ENCODE measurements at places on chromosomes 1 and 21. TPM values are rescaled to one million over a fixed set of nuclear protein-coding genes. Genes with fewer than 3 reads are reported as not detected.

DNA sequence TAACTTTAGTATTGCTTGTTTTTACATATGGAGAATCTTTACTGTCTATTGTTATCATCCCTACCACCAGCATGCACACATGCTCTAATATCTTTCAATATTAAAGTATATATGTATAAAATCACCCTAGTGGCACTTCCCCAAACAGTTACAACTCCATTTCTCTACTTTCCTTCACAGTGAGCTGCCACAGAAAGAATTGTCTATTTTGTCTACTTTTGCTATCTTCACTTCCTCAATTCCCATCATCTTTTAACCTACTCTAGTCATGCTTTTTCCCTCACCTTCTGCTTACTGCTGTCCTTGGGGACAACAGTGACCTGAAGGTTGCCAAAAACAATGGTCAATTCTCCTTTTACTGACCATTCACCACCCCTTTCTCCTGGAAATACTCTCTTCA lies 59.2 kb downstream of the VCAM1 start:
- DNase-seq, result no peak

DNA sequence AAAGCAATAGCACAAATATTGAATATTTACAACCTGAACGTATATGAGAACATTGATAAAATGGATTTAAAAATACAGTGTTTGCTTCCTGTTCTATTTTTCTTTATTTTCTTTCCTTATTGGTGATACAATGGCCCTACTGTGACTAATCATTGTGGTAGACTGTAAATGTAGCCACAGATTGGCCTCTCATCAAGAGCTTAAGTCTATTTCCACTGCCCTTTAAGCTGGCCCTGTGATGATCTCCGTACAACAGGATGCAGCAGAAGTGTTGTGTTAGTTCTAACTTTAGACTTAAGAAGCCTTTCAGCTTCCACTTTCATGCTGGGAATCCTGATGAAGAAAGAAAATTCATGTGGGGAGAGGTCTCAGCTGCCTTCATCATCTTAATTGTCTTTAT lies 285.6 kb upstream of the B3GALT2 start:
- DNase-seq, result peak; percentile 15

DNA sequence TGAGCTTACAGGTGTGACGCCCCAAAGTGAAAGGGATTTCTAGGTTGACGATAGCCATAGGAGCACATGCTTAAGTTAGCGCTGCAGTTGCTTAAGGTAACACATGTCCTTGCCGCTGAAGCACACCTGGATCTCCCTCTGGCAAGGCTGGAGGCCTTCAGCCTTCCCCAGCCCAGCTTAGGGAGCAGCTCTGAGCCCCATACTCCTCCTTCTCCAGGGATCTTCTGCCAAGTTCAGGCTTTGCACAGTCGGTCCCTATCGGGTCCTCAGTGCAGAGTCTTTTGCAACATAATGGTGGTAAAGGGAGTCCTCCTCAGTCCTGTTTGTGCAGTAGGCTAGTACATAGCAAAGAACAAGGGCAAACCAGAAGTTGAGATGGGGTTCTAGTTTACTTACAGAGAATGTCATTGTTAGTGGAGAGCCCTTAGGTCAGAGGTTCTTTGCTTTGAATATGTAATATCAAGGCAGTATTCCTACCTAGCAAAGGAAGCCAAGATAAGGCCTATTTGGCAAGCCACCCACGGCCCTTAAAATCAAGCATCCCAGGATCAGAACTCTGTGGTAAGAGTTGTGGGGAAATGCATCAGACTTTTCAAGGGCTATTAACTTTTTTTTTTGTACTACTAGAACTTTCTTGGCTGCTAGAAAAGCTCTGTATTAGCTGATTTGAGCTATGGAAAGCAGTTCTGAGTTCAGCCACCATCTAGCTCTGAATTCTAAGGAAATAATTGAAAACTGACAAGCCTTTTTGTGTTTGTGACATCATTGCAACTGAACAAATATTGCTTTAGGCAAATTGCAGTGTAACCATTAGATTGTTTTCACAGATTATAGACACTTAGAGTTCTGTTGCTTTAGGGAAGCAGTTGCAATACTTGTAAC lies 1.4 kb downstream of the EVA1C start:
- peak; percentile 20 for DNase-seq

DNA sequence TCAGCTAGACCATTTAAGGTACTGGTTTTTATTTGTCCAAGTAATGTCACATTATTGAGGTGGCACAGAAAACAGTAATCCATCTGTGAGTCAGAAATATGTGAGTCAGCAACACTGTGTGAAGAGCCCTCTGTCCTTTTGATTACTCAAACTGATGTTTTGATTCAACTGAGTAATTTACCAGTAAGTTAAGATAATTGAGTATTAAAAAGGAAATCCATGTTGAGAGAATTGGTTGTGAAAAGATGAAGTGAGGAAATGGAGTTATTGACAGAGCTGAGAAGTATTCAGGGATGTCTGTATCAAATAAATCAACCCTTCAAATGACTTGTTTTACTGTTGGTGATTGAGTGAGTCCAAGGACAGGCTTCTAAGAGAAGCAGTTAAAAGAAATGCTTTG lies 302.7 kb upstream of the SGIP1 start:
- peak; percentile 93 for DNase-seq

DNA sequence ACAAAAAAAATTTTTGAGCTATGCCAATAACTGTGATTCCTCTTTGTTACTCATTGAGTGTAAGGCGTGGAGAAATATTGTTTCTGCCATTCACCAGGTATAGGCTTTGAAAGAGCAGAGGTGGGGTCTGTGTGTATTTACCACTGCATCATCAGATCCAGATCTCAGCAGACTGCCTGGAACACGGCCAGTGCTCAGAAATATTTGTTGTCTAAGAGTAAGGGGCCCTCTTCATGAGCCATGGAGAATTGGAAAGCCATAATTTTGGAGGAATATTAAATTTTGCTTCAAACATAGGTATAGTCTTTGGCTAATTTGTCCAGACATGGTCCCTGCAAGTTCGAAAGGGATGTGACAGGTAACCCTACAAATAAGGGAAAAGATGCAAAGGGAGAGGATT lies 231.3 kb upstream of the IRF2BP2 start:
- no peak for DNase-seq

DNA sequence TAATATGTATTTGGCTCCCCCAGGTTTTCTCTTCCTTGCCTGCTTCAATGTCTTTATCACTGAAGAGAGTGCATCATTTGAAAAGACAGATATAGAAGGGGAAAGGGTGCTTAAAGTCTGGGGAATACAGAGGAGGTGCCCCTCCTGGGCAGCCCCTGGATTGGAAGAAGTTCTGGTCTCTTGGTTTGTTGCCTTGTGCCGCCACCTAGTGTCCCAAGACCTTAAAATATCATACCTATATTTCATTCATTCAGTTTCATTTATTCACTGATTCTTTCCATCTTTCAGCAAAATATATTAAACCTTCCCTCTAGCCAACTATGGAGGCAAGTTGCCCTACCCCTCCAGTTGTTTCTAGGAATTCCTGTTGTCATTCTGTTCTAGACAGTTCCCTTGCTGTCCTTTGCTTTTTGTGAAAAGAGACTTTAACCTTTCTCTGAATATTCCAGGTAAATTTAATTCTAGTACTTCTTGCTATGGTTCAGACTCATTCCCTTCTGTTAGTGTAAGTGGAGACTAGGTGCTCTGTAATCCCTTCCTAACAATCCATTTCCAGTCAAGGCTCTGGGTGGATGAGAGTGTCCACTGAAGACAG lies 56.1 kb downstream of the MEF2D start:
- DNase-seq, result no peak

- no peak for DNase-seq
Measured at GRCh38 chr1:167438171-167439138, 79.9 kb downstream of the CD247 start.

GRCh38 chr1:32763221-32763620 lies 53.9 kb downstream of the YARS1 start:
- DNase-seq, result no peak

DNA sequence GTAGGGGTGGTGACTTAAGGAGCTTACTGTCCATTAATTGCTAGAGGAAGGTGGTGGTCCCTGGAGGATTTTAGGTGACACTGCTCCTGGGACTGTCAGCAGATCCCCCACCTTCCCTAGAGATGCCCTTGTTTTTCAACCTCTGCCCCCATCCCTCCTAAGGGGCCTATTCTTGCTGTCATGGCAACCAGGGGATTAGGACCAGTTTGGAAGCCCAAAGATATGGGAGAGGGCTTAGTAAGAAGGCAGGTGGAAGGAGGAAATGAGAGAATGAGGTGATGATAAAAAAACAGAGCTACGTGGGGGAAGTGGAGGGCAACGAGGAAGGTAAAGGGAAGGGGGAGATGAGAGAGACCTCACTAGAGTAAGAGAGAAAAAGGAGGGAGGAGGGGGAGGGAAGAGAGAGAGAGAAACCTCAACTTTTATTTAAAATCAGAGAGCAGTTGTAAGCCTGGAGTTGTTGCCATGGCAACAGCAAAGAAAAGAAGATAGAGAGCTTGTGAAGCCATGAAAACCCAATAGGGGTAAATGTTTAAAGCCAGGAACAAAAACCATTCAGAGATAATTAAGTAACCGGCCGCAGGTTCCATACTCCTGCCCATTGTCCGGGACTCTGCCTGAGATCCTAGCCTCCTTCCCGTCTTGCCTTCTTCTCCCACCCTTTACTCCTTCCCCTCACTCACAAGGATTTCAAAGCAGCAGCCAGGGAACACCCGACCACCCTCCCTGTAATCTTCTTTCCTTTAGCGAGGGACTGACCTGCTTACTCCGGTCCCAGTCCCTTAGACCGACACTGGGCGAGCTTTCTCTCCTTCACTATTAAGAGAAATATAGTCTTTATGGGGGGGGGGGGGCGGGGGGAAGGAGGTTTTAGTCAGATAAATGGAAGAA lies 20.6 kb downstream of the KIRREL1 start:
- no peak for DNase-seq

- peak; percentile 98 for DNase-seq
Measured at GRCh38 chr1:212218911-212219310, 66.3 kb upstream of the PPP2R5A start.

GRCh38 chr21:41712201-41712600 lies 54.7 kb downstream of the RIPK4 start:
- DNase-seq, result no peak

GRCh38 chr21:17988102-17988437 lies 168.9 kb upstream of the C21orf91 start:
- DNase-seq, result no peak

- no peak for DNase-seq
Measured at GRCh38 chr1:56463376-56463775, 116.0 kb downstream of the PLPP3 start.

DNA sequence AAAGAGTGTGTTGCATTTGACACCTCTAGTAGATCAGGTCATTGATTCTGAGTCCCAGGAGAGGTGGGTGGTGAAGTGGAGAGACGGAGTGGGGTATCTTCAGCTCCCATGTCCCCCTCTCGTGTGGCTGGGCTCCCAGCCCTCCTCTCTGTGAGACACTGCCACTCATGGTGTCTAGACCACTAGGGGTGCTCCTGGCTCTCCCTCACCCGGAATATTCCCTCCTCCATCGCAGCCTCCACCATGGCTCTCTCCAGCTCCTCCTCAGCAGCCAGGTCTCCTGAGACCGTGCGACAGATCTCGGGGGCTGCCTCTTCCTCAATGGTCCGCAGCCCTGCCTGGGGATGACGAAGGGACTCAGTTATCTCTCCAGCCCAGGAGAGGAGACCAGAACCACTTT lies 20.6 kb upstream of the KIF21B start:
- DNase-seq, result no peak

DNA sequence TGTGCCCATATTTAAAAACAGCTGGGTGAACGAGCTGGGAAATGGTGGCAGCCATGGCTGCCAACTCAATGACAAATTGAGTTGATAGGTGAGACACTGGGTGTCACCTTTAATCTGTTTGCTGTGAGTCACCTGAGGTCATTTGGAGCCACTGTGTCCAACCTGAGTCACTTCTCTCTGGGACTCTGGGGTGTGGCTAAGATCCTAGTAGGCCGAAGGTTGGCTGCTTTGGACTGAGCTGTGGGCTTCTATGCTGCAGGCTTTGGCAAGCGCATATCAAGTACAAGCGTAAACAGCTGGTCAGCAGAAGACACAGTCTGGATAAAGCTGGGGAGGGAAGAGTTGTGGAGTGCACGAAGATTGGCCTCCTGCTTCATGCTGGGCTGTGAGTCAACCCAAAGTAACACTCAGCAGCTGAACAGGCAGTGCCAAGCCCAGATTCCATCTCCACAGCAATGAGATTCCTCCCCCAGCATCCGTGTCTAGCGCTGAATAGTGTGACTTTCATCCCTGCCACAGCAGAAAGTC lies 24.0 kb downstream of the TEX35 start:
- DNase-seq, result peak; percentile 79

DNA sequence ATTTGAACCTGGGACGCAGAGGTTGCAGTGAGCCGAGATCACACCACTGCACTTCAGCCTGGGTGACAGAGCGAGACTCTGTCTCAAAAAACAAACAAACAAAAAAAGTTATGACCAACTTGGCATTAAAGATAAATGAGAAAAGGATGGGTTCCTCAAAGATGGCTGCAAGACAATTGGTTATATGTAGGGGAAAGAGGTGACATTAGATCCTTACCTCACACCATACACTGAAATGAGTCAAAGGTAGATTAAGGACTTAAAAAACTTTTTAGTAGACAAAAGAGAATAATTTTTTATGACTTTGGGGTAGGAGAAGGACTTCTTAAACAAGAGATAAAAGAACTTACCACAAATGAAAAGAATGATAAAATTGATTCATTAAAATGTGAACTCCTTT lies 74.5 kb downstream of the SYF2 start:
- DNase-seq, result no peak

Gene PRDM16
- not detected for total RNA-seq

Gene AMY1C
- not detected for total RNA-seq

Gene LEPROT
- total RNA-seq, result 111 TPM

Gene IVL
- total RNA-seq, result 2.4 TPM

Gene CRB1
- not detected for total RNA-seq

Gene CLEC20A
- total RNA-seq, result not detected

Gene POTED
- not detected for total RNA-seq

Gene TRAF3IP3
- total RNA-seq, result not detected
